ENCODE measurements at places on chromosomes 5 and 9.

GRCh38 chr5:133935667-133935940 is 32.8 kb downstream of the C5orf15 start:
- DNase-seq, result no peak

GRCh38 chr9:91842358-91843049 is 107.5 kb downstream of the ROR2 start:
- no peak for DNase-seq

DNA sequence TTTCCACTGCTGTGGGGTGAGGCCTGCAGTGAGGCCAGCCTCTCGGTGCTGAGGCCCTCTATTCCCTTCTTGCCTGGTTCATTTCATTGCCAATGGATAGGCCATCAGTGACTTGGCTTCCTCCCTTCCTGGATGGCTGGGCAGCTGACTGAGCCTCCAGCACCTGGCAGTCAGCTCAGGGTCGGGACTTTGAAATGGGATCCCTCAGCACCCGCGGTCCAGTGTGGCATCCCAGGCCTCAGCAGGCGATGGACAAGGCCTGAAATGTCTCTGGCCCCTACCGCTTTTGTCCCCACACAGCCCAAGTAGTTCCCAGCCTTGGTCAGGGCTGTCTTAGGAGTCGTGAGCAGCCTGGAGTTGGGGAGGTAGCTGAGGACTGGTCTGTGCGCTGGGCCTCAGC is 17.2 kb downstream of the NDST1 start:
- no peak for DNase-seq

DNA sequence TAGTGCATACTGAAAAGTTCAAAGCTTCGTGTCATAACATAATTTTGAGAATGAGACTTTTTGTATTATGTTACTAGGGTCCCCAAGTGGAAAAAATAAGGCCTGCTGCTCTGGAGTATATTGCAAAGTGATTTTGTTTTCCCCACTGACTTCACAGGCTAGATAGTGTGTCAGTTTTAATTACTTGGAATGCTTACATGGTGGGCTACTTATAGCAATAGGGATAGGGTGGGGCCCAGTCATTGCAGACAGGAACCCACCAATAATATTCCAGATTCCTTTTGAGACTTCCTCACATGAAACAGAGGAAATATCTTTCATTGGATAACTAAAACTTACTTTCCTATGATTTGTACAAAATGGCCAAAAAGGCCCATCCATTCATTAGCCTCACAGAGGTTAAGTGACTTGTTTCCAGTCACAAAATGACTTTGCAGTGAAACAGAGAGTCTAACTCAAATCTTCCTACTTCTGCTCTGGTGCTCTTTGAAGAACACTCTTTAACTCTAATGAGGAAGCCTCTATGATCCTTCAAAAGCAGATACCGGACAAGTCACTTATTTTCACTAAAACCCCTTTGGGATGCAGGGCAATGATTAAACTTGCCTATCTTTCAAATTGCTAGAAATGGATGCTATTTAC is 16.2 kb upstream of the MEF2C start:
- no peak for DNase-seq

DNA sequence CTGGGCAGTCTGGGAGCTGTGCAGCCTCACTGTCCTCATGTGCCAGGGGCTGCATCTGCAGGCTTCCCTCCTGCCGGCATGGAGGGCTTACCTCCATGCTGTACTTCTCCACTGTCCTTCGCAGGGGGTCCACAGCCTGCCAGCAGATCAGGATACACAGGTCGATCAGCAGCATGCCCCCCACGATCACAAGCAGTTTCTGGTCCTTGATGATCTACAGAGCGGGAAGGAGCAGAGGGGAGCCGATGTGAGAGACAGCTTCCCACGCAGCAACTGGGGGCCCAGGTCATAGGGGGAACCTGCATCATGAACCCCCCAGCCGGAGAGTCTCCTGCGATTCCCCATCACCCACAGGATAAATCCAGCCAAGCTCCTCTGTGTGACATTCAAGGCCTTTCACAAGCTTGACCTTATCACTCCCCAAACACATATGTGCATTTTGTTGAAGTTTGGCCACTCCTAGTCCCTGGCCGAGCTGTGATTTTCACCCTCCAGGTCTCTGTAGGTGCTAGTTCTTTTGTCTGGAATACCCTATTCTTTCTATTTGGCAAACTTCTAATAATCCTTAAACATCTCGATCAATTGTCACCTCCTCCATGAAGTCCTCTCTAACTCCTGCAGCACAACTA is 107.3 kb upstream of the TBC1D2 start:
- no peak for DNase-seq

- DNase-seq, result no peak
Measured at GRCh38 chr5:154060606-154061005, 21.8 kb downstream of the MFAP3 start.

- DNase-seq, result no peak
Measured at GRCh38 chr5:170121321-170121720, 15.6 kb downstream of the FOXI1 start.

- no peak for DNase-seq
Measured at GRCh38 chr5:19782566-19782965, 205.4 kb downstream of the CDH18 start.

GRCh38 chr5:31731710-31732301 is 92.9 kb downstream of the PDZD2 start:
- DNase-seq, result no peak

GRCh38 chr5:5619546-5619945 is 197.1 kb downstream of the ICE1 start:
- no peak for DNase-seq

- DNase-seq, result no peak
Measured at GRCh38 chr9:94014066-94014654, 59.0 kb upstream of the BARX1 start.

GRCh38 chr9:20219437-20219836 is 402.9 kb downstream of the MLLT3 start:
- DNase-seq, result no peak

DNA sequence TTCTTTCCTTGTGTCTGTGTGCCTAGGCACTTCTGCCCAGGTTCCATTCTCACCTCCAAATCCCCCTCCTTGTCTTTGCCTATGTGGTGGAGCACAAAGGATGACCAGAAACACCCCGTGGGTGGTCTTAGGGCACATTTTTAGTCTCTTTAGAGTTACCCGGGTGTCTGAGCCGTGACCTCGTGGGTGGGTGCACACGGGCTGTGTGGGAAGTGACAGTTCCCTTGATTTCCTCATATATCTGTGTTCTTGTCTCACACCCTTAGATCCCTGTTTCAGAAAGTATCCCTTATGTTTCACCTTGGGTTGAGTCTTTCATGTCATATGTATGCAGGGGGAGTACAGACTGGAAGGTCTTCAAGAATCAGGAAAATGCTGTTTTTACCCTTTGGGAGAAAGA is 13.4 kb upstream of the SMIM32 start:
- no peak for DNase-seq

- no peak for DNase-seq
Measured at GRCh38 chr9:99516657-99517049, 294.6 kb downstream of the SEC61B start.

- DNase-seq, result no peak
Measured at GRCh38 chr9:135091545-135091944, 4.1 kb downstream of the OLFM1 start.

GRCh38 chr5:122972877-122973276 is 63.6 kb downstream of the PPIC start:
- no peak for DNase-seq

DNA sequence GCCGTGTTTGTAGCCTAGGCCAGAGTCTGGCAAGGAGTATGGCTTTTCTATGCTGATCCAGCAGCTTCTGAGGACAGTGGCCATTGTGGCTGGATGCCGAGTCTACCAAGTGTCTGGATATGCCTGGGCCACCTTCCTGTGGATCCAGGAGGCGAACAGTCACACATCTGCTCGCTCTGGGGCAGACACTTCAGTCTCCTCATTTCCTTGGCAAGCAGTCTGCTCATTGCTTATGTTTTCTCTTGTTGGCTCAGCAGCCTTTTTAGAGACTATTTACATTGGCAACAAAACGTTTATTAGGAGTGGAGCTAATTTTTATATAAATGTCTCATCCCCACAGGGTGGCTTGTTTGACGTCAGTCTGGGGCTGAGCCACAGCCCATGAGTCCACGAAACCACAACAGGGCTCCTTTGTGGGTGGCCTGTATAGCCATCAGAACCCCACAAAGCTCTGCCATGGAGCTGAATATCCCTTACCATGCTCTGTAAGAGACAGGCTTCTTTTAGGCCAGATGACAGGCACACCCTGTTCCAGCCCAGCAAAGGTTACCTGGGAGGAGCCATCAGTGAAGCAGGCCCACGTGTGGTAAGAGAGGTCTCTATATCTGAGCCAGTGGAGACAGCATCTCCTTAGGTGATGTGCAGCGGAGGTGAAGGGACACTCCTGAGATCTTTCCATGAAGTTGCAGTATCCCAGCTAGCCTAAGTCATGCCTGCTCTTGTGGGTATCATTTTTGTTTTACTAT is 221.7 kb downstream of the DIRAS2 start:
- DNase-seq, result no peak

DNA sequence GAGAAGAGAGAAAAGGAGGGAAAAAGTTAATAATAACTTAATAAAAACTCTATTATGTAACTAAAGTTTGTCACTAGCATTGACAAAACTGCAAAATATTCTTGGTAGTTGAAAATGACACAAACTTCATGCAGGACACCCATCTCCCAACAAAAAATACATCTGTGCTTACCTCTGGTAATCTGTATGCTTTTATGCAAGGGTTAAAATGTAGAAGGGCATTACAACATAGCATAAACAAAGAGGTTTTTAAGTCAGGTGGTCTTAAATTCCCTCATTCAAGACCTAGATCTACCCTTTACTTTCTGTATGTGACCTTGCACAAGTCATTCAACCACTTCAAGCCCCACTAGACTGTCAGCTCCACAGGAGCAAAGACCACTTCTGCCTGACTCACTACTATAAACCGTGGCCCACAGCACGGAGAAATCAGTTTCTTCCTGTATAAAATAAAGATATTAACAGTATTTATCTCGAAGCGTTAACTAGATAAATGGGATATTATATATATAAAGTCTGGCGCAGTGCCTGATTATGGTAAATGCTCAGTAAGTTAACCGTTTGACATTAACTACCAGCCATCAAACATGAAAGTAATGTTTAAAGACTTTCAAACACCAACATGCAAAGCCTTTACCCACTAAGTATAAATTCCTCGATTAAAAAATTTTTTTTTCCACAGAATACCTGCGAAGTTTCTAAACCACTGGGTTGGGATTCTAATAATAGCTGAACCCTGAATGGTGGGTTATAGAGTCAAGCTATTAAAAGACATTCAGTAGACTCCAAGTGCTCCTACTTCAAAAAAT is 2.0 kb downstream of the FBXL17 start:
- DNase-seq, result no peak

- no peak for DNase-seq
Measured at GRCh38 chr9:134268747-134269146, 57.5 kb upstream of the RXRA start.

GRCh38 chr5:35488791-35489190 is 128.9 kb upstream of the SPEF2 start:
- DNase-seq, result no peak

- no peak for DNase-seq
Measured at GRCh38 chr9:111909444-111909843, 12.8 kb downstream of the UGCG start.
